ENCODE measurements at places on chromosomes 1 and 21.

DNA sequence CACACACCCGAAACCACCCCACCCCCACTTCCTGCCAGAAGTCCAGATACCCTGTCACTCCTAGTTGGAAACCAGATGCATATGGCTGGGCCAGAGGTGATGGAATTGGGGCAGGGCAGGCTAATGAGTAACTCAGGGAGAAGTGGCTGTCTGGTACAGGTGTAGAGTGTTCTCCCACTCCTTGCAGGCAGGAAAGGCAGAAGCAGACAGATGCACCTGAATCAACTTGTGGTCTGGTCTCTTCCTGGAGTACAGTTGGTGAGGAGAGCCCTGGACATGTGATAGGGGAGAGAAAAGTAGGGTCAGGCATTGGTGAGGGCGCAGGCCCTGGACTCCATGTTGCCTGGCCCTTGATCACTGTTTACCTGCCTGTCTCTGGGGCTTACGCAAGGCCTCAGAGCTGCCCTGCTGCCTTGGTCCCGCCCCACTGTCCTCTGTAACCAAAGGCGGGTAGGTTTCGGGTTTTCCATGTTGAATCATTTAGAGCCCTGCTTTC, 2.5 kb downstream of the CGN start:
- no peak for DNase-seq

DNA sequence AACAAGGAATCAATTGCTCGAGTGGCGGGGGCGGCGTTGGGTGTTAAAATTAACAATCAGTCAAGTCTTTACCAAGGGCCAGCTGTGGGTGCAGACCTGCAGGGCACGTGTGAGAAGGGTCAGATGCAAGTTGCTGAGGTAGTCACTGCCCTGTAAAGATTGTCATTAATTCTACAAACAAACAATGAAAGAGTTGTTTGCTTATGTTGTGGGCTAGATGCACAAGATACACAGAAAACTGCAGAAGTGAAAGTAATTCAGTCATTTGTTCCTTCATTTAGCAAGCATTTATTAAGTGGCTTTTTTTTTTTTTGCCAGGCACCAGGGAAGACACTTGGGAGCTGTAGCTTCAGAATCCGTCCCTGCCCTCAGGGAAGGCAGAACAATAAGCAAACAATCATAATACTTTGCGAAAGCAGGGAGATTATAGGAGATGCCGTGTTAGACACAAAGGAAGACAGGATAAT, 79.5 kb downstream of the NR5A2 start:
- no peak for DNase-seq

GRCh38 chr21:44571844-44572782, 1.4 kb upstream of the KRTAP10-4 start:
- DNase-seq: no peak

DNA sequence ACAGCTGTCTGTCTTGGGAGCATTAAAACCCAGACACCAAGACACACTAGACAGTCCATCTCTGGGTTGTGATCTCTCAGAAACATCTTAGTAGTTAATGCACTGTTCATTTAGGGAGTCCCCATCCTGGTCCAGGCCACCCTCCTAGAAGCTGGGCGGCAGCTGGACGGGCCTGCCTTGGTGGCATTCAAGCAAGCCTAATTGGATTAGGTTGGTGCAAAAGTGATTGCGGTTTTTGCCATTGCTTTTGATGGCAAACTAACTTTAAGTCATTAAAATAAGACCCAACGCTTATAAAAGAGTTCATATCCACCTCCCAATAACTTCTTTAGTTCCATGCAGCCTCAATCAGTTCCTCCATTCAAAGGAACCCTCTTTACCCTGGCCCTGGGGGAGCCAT, 21.7 kb downstream of the ATP5PO start:
- DNase-seq: no peak

DNA sequence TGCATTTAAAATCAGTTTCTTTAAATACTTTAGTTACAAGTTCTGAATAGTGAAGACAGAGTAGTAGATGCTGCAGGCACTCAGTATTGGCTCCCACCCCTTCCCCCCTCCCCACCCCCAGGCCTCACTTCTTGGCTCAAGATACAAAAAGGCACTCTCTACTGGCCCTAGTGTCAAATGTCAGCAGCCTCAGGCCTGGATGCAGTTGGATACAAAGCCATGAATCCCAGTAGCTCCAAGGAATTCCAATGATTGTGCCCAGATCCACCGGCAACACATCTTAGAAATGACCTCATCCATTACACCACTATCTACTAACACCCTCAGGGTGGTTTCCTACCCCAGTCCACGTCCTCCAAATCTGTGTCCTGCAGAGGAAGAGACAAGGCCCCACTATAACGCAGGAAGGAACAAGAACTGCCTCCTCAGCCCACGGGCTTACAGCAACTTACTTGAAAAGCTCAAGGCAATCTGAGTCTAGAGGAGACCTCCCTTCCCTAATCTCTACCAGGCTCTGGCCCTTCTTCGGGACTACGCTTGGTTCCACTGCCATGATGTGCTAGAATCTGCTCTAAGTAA, 17.6 kb downstream of the ACADM start:
- no peak for DNase-seq

- no peak for DNase-seq
Observed at GRCh38 chr1:162137179-162137960, 67.9 kb downstream of the NOS1AP start.

GRCh38 chr1:54653036-54653435, 11.4 kb downstream of the MROH7 start:
- no peak for DNase-seq

- DNase-seq: no peak
Observed at GRCh38 chr1:12745126-12745991, 641 bp upstream of the CFAP107 start.

DNA sequence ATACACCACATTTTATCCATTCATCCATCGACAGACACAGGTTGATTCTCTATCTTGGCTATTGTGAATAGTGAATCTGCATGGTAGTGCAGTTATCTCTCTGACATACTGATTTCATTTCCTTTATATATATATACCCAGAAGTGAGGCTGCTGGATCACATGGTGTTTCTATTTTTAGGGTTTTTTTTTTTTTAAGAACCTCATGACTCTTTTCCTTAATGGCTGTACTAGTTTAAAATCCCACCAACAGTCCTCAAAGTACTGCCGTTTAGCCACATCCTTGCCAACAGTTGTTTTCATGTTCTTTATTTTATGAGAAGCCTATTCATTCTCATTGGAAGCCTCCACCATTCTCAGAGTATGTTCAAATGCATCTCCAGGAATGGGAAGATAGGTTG, 258.7 kb upstream of the SNX7 start:
- no peak for DNase-seq

DNA sequence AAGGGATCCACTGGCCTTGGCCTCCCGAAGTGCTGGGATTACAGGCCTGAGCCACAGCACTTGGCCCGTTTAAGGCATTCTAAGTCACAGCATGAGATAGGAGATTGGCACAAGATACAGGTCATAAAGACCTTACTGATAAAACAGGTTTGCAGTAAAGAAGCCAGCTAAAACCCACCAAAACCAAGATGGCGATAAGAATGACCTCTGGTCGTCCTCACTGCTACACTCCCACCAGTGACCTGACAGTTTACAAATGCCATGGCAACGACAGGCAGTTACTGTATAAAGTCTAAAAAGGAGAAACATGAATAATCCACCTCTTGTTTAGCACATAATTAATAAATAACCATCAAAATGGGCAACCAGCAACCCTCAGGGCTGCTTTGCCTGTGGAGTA, 33.3 kb upstream of the RCC2 start:
- DNase-seq: no peak

- no peak for DNase-seq
Observed at GRCh38 chr21:40200946-40201345, 333.7 kb downstream of the PCP4 start.

GRCh38 chr1:44611866-44612265, 62.4 kb downstream of the TMEM53 start:
- no peak for DNase-seq

GRCh38 chr1:1072849-1073742, 1.0 kb downstream of the RNF223 start:
- no peak for DNase-seq

DNA sequence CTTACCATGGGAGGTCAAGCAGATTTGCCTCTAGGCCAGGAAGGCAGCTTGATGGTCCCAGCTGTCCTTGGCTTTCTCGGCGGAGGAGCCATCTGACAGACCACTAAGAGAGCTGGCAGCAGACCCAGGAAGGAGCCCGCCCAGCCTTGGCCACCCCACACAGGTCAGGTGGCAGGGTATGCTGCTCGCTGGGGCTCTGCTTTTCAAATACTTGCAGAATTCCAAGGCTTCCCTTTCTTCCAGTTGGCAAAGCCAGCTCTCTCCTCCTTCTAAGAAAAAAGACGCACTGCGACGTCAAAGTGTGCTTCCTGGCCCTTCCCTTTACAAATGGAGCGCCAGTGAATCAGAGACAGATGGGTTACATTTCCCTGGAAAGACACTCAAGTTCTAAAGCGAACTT, 229.4 kb downstream of the CACNA1E start:
- no peak for DNase-seq

DNA sequence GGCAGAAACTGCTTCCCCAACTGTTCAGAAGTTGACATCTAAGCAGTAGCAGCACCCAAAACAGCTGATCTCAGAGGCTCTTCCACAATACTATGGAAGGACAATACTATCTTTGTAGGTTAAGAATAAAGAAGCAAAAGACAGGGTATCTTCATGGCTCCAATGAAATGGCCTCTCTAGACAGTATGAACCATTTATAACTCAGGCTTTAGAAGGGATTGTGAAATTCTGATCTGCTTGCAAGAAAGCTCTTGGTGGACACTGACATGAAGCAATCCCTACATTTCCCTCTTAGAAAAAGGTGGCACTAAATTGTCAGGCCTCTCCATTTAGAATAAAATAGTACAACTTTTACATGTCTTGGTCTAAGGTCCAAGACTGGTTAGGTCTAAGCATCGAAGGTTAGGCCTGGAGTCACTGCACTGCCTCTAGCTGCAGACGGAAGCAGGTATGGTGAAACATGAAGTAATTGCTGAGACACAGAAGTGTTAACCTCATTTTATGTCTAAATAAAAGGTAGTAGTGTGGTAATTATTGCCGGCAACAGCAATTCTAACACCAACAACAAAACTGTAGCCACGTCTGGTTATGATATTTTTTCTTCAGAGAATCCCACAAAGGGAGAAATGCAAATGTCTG, 50.6 kb upstream of the HP1BP3 start:
- DNase-seq: no peak

DNA sequence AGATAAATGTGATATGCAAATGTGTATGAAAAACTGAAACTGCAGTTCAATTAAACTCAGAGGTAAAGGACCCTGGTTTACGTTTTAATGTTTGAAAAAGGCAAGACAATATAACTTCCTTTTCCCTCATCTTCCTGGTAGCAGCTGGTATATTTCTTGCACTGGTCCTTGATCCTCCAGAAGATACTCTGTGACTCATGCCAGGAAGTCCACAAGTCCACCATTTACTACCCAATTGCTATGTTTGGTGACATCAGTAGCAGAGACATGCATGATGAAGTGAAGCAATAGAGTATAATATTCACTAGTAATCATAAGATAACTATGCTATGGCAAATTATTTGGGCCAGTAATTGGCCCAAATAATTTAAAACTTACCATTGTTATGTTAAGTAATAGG, 774.5 kb upstream of the NEGR1 start:
- DNase-seq: no peak

DNA sequence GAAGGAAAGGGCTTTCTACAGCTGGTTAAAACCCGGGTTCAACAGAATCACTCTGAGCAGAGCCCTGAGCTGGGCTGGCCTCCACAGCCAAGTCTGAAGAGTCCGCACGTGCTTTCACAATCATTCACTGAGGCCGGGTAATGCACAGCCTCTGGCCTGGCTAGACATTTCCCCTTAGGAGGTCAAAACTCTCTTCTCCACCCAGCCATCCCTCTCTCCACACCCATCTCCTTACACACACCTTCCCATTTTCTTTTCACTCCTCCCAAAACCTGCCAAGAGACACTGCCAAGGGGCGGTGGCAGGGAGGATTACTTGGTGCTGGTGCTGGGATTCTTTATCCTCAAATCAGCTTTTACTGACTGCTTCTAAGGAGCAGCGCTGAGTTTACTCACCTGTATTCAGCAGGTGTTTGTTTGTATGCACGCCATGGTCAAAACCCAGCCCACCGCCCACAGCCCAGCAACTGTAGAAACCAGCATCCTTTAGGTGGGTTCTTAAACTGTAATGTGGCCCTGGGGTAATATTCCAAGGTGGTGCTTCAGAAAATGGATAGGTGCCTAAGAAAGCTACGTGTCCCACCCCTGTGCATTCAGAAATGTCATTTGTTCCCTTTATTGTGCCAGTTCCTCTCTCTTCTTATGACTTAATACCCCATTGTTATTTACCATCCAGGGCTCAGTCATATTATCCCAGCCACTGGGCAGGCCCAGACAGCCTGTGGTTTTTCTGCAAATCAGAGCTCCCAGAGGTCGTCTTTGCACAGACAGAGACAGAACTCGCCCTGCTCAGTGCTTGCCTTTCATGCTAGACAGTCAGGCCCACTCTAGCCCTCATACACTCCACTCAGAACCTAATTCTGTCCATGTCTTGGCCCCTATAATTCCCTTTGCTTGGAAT, 80.2 kb downstream of the ADSS2 start:
- no peak for DNase-seq

DNA sequence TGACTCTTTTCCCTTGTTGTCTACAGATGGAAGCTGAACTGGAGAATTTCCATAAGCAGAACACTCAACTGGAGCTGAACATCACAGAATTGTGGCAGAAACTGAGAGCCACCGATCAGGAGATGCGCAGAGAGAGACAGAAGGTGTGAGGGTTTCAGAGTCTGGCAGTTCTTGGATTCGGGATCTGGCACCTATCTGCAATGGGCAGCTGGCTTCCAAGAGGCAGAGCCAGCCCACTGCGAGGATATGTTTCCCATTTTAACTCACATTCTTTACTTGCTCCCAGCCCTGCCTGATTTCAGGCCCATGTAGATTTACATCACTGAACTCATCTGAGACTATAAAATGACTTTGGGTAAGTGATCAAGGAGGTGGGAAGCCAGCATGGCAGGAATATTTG, 37.3 kb upstream of the TMEM125 start:
- no peak for DNase-seq

DNA sequence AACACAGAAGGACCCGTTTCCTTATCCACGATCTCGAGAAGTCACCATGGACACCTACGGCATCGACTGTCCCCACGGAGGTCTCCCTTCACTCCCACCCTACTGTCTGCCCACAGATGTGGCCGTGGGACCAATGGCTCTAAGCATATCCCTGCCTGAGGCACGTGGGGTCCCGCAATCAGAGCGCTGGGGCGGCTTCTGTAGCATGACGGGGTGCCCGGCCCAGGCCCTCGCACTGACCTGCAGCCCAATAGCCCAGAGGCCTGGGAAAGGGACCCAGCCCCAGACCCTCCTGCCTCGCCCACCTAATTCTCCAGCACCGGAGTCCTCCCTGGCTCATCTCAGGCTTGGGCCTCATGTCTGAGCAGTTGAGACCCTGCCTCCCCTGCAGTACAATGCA, 132.5 kb downstream of the NPHP4 start:
- no peak for DNase-seq

DNA sequence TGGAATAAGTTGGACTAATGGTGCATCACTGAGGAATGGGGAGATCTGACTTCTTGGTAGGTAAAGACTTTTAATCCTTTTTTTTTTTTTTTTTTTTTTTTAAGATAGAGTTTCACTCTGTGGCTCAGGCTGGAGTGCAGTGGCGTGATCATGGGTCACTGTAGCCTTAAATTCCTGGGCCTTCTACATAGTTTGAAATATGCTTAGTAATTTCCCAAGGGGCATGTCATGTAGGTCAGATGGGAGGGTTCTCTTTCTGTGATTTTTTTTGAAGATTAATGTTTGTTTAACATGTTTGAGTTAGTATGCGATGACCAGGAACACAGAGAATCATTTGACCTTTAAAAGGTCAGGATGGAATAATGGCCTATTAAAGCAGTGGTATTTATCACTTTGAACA, 129.1 kb downstream of the S1PR1 start:
- DNase-seq: no peak
